ENCODE measurements at places on chromosomes 4 and X.

- DNase-seq = no peak
These were observed 374.3 kb downstream of the PCDH7 start for GRCh38 chr4:31094474-31094873.

- no peak for DNase-seq
These were observed 148.6 kb downstream of the GC start for GRCh38 chr4:71635139-71635748.

GRCh38 chrX:107704181-107704580 lies 71.4 kb downstream of the TSC22D3 start:
- DNase-seq = no peak

GRCh38 chr4:911221-911751 lies 20.8 kb downstream of the GAK start:
- DNase-seq = no peak

- DNase-seq = no peak
These were observed 490.3 kb upstream of the EPHA5 start for GRCh38 chr4:66160606-66161005.

- no peak for DNase-seq
These were observed 3.4 kb downstream of the PRPS2 start for GRCh38 chrX:12794654-12795053.

DNA sequence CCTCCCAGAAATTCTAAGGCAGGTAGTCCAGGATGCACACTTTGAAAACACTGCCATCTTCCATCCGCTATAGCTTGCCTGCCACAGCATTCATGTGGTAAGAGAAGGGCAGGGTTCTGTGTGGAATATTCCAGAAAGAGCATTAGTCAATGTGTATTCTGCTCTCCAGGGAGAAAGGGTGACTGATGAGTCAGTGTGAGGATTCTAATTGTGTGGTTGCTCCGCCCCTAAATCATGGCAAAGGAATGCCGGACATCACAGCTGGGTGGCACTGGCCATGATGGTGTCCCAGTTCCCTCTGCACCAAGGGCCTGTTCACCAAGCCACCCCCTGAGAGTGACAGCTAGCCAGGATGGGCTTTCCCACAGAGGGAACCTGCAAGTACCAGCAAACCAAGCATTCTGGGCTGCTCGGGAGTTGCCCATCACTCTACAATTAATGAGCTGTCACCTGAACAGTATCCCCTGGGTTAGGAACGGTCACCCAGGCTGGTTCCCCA lies 9.5 kb downstream of the IDS start:
- DNase-seq = no peak

DNA sequence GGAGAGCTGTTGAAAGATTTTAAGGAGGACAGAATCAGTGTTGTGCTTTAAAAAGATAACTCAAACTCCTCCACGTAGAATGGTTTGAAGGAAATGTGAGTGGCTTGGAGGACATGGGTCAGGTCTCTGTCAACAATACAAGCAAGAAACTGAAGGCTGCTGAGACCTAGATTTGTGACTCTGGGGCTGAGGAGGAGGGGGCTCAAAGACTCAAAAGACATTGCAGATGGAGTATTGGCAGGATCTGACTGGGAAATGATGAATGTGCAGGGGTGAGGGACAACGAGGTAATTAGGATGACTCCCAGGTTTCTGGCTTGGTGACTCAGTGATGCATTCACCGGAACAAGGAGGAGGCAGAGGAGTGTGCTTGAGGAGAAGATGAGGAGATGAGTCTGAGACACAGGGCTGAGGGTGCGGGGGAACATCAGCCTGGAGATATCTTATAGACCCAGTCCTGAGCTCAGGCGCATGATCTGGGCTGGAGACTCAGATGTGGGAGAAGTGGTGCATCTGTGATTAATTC lies 3.3 kb upstream of the RPS4X start:
- DNase-seq = no peak

DNA sequence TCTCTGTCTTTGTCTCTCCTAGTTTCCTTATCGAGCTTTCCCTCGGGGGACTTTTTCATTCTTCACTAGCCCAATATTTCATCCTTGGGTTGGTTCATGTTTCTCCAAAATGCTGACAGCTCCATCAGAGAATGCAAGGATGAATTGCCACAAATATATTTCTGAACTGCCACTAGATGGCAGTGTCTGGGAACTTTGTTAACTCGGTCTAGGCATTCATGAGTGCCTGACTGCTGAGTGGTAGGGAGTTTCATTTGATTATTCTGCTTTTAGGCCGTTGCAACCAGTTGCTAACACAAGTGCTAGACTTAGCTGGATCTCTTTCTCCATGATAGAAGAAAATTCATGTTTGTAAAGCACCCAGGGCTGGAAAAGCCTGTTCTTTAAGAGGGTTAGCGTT lies 73.5 kb upstream of the RAP2C start:
- no peak for DNase-seq

- DNase-seq = no peak
These were observed 319.1 kb upstream of the RPS6KA3 start for GRCh38 chrX:20585782-20586181.

DNA sequence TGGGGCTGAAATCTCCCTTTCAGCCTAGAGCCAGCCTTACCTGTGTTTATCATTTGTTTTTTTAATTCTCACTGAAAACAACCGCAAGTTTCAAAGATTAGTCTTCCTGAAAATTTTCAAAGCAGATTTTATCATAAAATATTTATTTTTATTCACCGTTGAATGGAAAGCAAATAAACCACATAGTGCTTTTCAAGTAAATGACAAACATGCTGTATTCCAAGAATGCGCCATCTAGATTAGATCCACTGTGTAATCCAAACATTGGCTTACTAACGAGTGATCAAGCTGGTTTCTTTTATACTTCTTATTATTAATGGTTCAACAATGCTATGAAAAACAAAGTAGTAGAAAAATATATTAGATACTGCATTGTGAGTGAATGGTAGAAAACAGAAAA lies 1176.2 kb upstream of the IGFBP7 start:
- DNase-seq = no peak

DNA sequence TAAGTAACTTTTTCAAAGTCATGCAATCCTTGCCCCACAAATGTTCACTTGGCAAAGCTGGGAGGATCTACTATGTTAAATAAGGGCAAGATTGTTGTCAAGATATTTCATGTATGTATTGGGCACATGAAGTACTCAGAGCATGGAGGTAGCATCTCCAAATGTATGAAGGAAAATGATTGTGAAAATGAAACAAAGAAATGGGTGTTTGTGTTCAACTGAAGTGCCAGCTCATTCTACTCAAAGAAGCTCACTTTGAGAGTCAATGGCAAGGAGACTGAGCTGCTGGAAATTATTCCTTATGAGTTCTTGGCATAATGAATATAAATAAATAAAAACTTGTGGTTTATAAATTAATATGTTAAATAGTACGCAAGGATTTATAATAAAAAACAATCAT lies 124.5 kb upstream of the ARSJ start:
- no peak for DNase-seq

DNA sequence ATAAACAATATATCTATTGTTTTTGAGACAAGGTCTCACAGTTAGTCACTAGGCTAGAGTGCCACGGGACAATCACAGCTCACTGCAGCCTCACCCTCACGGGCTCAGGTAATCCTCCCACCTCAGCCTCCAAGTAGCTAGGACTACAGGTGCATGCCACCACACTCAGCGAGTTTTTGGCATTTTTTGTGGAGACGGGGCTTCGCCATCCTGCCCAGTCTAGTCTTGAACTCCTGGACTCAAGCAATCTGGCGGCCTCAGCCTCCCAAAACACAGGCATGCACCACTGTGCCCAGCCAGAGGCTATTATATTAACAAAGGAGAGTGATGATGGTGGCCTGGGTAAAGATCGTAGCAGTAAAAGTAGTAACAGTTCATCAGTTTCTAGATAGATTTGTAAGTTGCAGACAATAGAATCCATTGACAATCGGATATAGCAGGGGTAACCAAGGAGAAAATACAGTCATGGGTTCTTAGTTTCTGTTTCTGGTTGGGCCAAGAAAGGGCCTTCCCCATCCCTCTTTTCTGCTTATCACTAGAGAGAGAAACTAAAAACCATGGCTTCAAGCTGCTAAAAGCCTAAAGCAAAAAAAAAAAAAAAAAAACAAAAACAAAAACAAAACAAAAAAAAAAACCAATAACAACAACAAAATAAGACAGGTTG lies 60.6 kb downstream of the ANXA10 start:
- no peak for DNase-seq

GRCh38 chr4:53545273-53545672 lies 46.0 kb downstream of the LNX1 start:
- DNase-seq = no peak

GRCh38 chr4:5756271-5756670 lies 45.3 kb downstream of the EVC start:
- DNase-seq = no peak

- DNase-seq = no peak
These were observed 83.8 kb upstream of the GPR34 start for GRCh38 chrX:41604766-41605543.

- DNase-seq = no peak
These were observed 28.0 kb downstream of the SCD5 start for GRCh38 chr4:82770607-82771006.

DNA sequence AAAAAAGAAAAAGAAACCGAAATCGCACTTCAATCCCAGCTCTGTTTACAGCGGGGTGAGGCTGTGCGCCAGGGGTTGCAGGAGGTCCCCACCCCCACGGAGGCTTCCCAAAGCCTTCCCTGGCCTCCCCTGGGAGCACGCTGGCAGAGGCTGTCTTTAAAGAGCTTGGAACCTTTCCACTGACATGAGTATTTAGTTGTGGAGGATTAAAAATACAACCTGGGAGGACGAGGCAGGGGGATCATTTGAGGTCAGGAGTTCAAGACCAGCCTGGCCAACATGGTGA lies 69.1 kb downstream of the PPP2R2C start:
- DNase-seq = no peak

Data from stimulated activated CD8-positive, alpha-beta memory T cell treated with anti-CD3 and anti-CD28 coated beads, Interleukin-4, amount 100 ng/mL, for 48 hours (primary cell).